ENCODE measurements at places on chromosomes 4 and X. TPM values are rescaled to one million over a fixed set of nuclear protein-coding genes. Genes with fewer than 3 reads are reported as not detected.
A peak's percentile ranks its signal among the peaks of the same experiment; 100 is the strongest.

DNA sequence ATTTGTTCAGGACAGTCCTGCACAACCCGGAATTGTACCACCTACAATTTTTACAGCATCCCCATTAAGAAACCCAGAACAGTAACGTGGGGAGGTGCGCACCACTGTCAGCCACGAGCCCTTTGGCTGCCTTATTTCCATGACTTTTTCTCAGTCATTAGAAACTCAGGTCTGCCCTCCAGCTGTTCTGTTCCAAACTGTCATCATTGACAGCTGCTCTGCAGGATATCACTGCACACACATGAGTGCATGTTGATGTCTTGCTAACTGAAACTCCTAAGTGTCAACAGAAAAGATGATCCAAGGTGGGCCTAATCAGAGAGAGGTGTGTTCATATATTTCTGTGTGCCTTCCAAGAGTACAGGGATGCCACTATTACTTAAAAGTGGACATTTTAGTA is 123.4 kb downstream of the PARM1 start:
- no peak for DNase-seq

GRCh38 chrX:30951003-30951402 is 61.9 kb upstream of the TAB3 start:
- no peak for DNase-seq

DNA sequence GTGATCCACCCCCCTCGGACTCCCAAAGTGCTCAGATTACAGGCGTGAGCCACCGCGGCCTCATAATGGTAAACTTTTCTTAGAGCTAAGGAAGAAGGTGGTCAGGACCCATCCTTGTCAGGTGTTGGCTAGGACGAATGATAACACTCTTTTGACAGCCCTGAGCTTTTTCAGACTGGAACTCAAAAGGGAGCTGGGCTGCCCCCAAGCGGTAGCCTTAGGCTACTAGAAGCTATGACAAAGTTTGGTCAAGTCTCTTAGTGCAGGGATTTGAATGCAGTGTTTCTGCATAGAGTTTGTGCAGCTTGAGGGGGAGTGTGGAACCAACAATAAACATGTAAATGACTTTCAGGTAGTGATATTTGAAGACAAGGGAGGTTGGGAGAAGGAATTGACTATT is 11.8 kb upstream of the HSD17B10 start:
- DNase-seq, result no peak

DNA sequence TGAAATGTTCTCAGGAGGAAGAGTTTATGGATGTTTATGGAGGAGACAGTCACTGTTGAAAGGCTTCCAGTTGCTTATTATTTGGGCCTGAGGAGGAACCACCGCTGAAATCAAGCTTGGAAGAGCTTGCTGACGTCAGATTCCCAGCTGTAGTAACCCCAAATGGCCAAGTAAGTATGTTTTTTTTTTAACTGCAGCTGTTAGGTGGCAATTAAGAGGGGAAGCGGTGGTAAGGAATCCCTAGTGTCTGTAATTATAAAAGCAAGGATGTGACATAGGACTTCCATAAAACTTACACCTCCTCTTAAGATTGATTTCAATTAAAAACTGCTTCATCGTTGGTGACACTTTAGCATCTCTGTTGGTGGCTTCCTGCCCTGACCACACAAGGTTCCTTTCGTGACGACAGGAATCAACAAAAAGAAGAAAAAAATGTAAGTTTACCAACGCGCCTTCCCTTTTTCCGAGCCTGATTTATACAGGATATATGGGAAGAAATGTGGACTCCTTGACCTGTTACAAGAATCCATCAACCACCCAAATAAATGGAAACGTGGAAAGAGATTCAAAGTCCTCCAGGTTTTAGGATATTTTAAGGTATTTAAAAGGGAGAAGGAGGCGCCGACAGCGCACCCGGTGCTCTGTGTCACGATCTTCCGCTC is 884 bp downstream of the RELL1 start:
- DNase-seq, result peak; percentile 80

DNA sequence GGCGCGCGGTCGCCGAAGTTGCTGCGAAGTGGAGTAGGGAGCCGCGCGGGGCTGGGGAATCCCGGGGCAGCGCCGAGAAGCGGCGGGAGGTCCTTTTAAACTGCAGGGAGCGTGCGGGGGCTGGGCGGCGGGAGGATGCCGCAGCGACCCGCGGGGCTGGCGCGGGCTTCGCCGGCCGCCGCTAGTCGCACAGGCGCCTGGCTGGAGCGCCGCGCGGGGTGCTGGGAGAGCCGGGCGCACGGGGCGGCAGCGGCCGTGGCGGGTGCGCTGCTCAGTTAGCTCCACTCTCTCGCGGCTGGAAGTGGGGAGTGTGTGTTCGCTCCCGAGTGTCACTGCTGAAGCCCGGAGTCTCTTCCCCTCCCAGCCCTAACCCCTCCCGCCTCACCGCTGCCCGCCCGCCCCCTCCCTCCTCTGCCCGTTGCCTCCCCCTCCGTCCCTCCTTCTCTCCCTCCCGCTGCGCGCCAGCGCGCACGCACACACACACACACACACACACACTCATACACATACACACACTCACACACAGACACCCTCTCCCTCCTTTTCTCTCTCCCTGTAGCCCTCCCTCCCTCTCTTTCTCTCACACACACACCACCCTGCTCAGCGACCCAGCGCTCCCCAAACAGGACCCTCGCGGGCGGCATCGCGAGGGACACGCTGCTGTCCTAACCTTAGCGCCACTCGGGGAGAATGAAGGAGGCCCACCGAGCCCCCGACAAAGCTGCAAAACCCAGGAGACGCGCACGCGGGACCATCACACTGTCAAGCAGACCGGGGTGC is at the start of gene NDNF:
Gene NDNF (minus strand): TSS at position 312 of the 780 bp plus-strand sequence. CDS start 26,698 bp downstream, outside the sequence.
- DNase-seq, result peak; percentile 68

- DNase-seq, result no peak
Observed at GRCh38 chr4:124964251-124964650, 251.7 kb upstream of the ANKRD50 start.

- no peak for DNase-seq
Observed at GRCh38 chrX:100829730-100830129, 9.5 kb downstream of the CSTF2 start.

GRCh38 chrX:154458954-154459778 is 1.1 kb downstream of the PLXNA3 start:
- no peak for DNase-seq

DNA sequence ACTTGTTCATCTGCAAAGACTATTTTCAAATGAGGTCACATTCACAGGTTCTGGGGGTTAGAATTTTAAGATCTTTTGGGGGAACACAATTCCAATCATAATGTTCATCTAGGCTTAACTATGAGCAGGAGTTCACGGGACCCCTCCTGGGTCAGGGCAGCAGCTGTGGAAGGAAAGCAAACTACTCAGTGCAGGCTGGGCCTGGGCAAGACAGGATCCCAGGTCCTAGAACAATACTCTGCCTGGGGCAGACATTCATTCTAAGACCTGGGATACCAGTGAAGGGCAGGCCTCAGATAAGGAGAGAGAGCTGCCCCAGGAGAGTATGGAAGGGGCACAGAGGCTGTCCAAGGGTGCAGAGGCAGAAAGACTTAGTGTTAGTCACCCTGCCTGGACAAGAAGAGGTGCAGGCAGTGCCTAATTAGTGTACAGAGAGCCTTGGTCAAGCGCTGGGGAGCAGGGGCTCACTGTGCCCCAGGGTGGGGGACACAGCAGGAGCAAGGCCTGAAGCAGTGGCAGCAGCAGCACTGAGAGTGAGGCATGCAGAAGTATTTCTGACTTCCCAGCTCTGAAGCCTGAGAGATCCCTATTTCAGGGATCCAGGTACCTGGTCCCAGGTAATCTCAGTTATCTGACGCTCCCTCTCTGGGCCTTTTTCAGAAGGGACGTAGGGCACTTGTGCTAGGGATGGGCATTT is 123.0 kb upstream of the MAMLD1 start:
- no peak for DNase-seq

The TEC gene
- total RNA-seq, result 5.5 TPM

The ADH4 gene
- not detected for total RNA-seq

The BANK1 gene
- total RNA-seq, result 1.8 TPM

DNA sequence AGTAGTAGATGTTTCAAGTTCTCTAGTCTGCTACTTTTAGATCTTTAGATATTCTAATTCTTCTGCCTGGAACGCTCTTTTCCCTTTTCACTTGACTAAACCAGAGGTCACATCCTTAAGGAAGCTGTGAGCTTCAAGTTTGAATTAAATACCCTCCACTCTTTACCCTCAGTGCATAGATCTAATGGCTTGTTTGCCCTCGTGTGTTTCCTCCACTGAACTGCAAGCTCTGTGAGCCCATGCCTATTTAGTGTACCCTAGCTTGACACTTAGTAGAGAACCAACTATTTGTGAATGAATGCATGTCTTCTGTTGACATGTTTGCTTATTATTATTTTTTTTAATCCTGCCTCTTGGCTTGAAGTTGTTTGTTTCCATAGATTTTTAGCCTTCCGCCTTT is 138.3 kb downstream of the PDE5A start:
- no peak for DNase-seq

- DNase-seq, result no peak
Observed at GRCh38 chr4:8433136-8433535, 7.4 kb downstream of the ACOX3 start.

DNA sequence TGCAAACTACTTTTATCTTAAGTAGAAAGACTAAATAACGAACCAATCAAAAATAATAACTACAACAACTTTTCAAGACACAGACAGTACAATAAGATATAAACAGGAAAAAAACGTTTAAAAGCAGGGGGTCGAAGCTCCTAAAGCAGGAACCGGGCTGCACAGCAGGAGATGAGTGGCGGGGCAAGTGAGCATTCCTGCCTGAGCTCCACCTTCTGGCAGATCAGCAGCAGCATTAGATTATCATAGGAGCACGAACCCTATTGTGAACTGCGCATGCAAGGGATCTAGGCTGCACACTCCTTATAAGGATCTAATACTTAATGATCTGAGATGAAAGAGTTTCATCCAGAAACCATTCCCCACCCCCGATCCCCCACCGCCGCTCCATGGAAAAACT is 146.2 kb downstream of the TEX11 start:
- no peak for DNase-seq

- no peak for DNase-seq
Observed at GRCh38 chr4:81913427-81913879, 441.7 kb upstream of the RASGEF1B start.

The POLN gene
- 4.2 TPM for total RNA-seq

DNA sequence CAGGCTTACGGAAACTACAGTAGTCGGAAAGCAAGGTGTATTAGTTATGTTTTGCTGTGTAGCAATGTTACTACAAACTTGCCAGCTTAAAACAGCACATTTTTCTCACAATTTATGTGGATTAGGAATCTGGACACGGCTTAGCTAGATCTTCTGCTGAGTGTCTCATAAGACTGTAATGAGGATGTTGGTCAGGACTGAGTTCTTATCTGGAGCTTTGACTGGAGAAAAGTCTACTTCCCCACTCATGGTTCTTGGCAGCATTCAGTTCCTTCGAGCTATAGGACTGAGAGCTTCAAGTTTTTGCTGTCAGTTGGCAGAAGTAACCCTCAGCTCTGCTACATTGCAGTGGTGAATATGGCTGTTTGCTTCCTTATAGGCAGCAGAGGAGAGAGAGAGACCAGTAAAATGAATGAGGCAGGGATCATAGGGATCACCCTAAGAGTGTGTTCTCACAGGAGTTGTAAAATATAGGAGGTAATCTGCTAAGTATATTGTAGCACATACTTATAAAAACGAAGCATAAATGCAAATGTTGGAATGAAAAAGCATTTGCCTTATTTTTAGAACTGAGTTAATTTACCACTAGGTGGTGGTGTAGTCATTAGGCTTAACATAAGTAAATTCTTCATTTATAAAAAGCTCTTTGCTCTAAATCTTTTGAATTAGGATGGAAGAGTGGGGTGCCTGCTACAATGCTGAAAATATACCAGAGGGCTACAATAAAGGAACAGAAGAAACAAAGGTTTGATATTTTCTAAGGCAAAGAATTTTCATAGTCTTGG is 38.6 kb downstream of the ALG13 start:
- no peak for DNase-seq

DNA sequence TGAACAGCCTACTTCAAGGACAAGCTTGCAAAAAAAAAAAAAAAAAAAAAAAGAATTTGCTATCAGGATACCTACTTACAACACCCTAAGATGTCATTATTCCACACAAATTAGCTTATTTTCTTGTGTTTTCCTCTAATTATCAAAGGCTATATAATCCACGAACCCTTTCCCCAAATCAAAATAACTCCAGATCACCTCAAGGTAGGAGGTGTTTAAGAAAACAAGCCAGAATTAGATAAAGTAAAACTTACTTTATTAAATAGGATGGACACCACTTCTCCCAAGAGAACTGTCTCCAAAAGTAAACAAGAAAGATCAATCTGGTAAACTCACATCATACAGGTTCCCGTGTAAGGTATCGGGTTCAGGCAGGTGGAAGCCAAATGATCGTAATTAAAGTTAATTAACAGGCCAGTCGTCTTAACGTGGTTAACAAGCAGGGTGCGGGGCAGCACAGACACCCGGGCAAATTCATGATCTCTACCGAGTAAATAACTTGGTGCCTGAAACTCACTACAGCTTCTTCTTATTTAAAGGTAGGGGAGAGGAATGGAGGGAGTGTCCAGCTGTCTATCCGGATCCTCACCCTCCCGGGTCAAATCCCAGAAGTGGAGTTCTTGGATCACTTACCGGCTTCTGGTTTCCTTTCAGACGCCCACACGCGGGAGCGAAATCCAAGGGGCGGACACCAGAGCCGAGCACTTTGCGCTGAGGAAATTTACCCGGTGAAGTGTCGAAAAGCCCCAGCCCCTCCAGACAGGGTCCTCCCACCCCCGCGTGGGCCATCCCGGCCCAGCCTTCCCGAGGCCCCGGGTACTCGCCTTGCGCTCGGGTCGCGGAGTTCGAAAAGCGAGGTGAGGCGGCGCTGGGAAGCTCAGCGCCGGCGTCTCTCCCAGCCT is 708 bp downstream of the ARAP2 start:
- no peak for DNase-seq

DNA sequence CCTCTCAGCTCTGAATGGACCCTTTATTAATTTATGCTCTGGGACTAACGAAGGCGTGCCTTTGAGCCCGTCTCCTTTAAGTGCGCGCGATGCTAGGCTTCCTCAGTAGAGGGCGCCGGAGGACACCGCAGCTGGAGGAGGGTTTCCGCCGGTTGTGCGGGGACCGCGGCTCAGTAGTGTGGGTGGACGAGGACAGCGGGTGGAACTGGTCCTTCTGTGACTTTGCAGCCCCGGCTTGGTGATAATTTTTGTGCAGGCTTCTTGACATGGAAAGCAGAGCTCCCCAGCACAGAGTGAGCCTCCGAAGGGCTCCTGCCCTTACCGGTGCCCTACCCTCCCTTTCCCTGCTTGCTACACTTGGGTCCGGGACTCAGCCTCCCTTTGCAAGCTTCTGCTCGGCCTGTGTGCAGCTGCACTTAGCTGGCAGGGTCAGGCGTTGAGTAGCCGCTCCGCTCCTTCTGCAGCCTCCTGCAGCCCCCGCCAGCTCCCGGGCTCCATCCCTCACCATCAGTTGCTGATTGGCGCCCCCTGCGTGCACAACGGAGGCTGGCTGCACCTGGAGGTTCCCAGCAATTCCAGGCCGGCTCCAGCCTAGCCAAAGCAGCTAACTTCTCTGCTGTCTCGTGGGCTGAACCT is 26.8 kb upstream of the BOD1L1 start:
- DNase-seq, result peak; percentile 21

DNA sequence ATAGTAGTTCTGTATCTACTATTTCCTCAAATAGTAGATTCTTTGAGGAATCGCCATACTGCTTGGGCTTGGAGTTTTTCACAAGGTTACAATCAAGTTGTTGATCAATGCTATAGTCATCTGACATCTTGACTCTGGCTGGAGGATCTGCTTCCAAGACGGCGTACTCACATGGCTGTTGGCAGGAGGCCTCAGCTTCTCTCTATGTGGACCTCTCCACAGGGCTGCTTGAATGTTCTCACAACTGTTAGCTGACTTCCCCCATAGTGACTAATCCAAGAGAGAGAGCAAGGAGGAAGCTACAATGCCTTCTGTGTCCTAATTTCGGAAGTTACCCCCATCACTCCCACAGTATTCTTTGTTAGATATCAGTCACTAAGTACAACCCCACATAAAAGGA is 10.3 kb downstream of the EGFL6 start:
- DNase-seq, result no peak

Data from skin of body (tissue), 3 donors.